ENCODE measurements at places on chromosomes 6 and 20.

GRCh38 chr6:116764961-116765841 lies at the start of gene FAM162B:
Gene FAM162B (minus strand): TSS chr6:116765719. CDS start chr6:116765576, 143 bp downstream.
- DNase-seq: no peak

- DNase-seq: no peak
Measured at GRCh38 chr6:132959639-132960326, 145.4 kb downstream of the RPS12 start.

- peak; percentile 31 for DNase-seq
Measured at GRCh38 chr20:57400231-57400701, 9.1 kb downstream of the RBM38 start.

DNA sequence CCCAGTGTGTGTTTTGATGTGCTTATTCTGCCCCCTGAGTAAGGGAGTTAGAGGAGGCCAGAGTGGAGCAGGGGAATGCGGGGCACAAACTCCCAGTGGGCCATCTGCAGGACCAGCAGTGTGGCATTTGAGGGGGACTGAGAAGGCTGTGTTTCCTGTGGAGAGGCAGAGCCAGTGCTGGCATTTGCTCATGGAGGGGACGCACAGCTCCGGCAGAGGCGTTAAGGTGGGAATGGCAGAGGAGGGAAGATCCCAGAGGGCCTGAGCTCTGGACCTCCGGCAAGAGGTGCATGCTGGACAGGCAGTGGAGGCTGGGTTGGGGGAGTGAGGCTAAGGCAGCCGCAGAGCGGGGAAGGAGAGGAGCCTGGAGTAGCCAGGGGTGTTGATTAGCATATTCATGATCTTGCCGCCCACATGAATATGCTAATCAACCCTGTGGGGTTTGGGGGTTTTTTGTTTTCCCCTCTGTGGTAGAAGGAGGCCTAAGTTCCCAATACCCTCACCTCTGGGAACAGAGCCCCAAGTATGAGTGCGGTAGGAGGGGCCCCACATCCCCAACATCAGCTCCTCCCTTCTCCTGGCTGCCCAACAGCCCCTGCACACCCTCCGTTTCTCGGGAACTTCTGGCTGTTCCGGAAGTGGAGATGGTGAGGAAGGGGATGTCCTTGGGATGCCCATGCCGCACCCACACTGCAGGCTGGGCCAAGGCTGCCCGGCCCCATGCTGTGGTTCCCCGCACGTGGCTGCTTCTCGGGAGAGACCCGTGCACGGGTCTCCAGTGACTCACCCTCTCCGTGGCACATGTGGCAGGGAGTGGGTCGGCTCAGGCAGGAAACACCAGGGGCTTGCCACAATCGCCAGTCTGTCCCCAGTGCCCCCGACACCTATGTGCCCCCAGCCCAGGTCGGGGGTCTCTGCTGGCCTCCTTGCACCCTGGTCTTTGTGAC lies 33.8 kb downstream of the DLGAP4 start:
- DNase-seq: no peak

- DNase-seq: no peak
Measured at GRCh38 chr6:158847786-158848185, 28.6 kb upstream of the EZR start.

DNA sequence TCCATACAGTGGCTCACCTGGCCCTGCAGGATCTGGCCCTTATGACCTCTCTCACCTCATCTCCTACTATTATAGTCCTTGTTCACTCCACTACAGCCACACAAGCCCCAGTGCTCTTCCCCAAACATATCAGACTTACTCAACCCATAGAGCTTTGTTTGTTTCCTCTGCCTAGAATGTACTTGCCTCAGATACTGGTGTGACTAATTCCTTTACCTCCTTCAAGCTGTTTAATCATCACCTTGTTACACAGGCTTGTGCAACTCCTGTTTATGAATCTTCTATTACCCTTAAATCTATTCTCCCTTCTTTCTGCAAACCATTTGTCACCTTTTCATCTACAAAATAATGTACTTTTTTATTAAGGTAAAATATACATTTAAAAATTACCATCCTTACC lies 3.2 kb downstream of the DEFB125 start:
- DNase-seq: no peak

DNA sequence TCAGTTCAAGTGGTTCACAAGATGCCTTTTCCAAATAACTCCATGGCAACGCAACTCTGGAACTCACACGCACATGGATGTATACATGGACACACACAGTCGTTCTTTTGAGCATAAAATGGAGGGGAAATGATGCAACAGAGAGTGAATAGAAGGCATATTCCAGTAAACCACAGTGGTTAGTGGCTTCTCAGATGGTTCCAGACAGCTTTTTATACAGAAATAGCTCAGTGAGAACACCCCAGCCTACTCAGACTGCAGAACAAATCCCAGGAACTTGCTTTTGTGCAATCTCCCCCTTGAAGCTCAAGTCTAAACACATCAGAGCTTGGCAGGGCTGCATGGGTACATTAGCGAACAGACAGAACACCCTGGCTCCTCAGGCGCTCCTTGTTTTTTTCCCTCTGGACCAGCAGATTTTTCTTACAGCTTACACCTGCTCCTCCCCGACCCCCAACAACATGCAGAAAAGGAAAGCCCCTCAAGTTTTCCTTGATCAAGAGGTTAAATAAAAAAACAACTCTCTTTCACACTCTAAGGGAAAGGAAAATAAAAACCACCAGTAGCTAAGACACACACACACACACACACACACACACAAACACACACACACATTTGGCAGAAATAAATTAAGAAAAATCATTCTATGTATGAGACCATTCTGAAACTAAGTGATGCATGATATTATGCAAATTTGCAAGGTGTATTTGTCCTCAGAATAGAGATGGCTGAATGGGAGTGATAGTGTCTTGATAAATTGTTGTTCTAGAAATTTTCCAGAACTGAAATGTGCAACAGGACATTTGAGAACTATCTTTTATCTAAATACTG lies 51.2 kb upstream of the RANBP9 start:
- no peak for DNase-seq

GRCh38 chr20:57651881-57652605 lies 31.8 kb upstream of the ZBP1 start:
- DNase-seq: peak; percentile 3

Measured in CD8-positive, alpha-beta T cell (primary cell).